ENCODE measurements at places on chromosomes 1 and 21. TPM values are rescaled to one million over a fixed set of nuclear protein-coding genes. Genes with fewer than 3 reads are reported as not detected.

The CD2 gene
- polyA plus RNA-seq, result 0.69 TPM

DNA sequence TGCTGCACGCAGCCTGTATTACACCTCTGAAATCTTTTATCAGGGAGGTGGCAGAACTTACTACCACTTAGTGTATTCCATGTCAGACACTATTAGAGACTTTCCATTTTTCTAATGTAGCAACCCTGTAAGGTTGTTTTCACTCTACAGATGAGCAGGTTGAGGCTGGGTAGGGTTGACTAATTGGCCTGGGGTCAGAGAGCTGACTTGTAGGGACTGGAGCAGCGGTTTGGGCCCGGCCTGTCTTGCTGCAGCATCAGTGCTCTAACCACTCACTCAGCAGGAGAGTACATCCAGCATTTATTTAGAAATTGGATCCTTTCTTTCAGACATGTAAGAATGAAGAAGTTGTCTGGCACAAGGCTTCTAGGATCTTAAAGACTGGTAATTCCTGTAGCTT, 25.7 kb upstream of the NBL1 start:
- H3K36me3 ChIP-seq, result peaks cover under 1% of the 10 kb centered on the region
- H3K4me1 ChIP-seq, result peaks cover 14% of the 10 kb centered on the region
- no peak overlapping the region for H3K27ac ChIP-seq
- no peak overlapping the region for H3K4me3 ChIP-seq
- no peak for DNase-seq
- H3K27me3 ChIP-seq, result no peaks in the 10 kb centered on the region

GRCh38 chr1:202011994-202012393, 1.6 kb downstream of the ELF3 start:
- no peaks in the 10 kb centered on the region for H3K27me3 ChIP-seq
- peak overlapping the region; percentile 14 for H3K27ac ChIP-seq

DNA sequence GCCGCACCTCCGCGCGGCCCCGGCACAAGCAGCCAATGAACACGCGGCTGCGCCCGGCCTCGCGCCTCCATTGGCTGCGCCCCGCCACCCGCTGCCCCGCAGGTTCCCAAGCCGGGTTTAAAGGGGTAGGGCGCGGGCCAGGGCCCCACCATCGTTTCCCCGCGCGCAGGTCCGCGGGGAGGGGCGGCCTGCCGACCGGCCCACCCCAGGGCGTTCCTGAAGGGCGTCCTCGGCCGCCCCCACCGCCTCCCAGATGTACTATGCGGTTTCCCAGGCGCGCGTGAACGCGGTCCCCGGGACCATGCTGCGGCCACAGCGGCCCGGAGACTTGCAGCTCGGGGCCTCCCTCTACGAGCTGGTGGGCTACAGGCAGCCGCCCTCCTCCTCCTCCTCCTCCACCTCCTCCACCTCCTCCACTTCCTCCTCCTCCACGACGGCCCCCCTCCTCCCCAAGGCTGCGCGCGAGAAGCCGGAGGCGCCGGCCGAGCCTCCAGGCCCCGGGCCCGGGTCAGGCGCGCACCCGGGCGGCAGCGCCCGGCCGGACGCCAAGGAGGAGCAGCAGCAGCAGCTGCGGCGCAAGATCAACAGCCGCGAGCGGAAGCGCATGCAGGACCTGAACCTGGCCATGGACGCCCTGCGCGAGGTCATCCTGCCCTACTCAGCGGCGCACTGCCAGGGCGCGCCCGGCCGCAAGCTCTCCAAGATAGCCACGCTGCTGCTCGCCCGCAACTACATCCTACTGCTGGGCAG, at the start of gene OLIG1:
Gene OLIG1 (plus strand): TSS at position 148 of the 750 bp plus-strand sequence. CDS start 106 bp downstream, at position 254.
- H3K27me3 ChIP-seq, result peaks cover 15% of the 10 kb centered on the region
- H3K27ac ChIP-seq, result no peak within 1 kb of the TSS

DNA sequence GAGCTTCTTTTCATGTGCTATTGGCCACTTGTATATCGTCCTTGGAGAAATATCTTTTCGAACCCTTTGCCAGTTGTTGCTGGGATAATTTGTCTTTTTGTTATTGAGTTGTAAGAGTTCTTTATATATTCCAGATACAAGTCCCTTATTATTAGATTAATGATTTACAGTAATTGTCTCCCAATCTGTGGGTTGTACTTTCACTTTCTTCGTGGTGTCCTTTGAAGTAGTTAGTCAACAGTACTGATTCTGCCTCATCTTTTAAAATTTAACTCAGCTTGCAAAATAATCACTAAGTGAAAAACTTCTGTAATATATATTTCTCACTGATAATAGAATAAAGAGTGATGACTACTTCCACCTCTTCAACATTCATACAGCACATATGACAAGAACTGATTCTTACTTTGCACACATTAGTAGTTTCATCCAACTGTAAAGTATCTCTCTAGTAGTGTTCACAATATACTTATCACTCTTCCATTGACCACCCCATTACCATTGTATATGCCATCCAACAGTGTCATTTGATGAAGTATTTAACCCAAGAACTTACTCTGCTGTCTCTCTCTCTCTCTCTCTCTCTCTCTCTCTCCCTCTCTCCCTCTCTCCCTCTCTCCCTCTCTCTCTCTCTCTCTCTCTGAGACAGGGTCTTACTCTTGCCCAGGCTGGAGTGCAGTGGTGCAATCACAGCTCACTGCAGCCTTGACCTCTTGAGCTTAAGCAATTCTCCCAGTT, 104.2 kb upstream of the DMRTA2 start:
- no peak overlapping the region for H3K4me3 ChIP-seq
- no peak for DNase-seq
- no peaks in the 10 kb centered on the region for H3K27me3 ChIP-seq
- no peak overlapping the region for H3K27ac ChIP-seq
- no peaks in the 10 kb centered on the region for H3K36me3 ChIP-seq
- peaks cover 7% of the 10 kb centered on the region for H3K4me1 ChIP-seq

- peaks cover 25% of the 10 kb centered on the region for H3K4me1 ChIP-seq
- H3K27ac ChIP-seq, result no peak overlapping the region
- no peak for DNase-seq
- no peaks in the 10 kb centered on the region for H3K27me3 ChIP-seq
- H3K4me3 ChIP-seq, result no peak overlapping the region
Measured at GRCh38 chr1:2397007-2397679, 5.5 kb downstream of the RER1 start.
